ENCODE measurements at places on chromosomes 2 and 18.

DNA sequence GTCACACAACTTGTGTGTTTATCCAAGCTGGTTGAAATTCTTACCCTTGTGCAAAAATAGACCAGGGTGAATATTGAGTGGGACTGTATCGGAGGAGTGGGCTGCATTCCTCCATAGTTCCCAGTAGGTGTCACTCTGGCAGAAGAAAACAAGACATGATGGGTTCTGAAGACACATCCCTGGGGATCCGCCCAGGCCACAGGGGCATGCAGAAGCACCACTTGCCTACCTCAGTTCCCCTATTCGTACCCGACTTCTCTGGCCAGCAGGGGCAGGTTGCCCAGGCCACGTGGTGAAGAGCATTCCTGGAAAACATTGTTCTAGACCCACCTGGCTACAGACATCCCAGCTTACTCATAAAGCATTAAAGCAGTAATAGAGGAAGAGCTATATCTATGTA, 168.2 kb downstream of the FAM210A start:
- DNase-seq: no peak

DNA sequence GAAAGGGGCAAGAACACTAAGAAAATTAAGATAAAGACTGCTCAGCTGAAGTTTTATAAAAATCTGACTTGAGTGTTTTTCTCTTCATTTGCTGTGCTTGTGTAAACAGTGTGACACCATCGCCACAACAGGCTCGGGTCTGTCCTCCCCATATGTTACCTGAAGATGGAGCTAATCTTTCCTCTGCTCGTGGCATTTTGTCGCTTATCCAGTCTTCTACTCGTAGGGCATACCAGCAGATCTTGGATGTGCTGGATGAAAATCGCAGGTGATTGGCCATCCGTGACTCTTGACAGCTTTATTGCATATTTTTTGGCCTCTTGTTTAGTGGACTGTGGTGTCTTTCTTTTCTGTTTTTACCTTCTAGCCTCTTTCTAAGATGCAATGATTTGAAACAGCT, 22.1 kb downstream of the MFF start:
- DNase-seq: no peak

GRCh38 chr18:5237083-5237722, 40.1 kb upstream of the AKAIN1 start:
- no peak for DNase-seq

- DNase-seq: no peak
Observed at GRCh38 chr2:27915874-27916273, 25.3 kb downstream of the BABAM2 start.

DNA sequence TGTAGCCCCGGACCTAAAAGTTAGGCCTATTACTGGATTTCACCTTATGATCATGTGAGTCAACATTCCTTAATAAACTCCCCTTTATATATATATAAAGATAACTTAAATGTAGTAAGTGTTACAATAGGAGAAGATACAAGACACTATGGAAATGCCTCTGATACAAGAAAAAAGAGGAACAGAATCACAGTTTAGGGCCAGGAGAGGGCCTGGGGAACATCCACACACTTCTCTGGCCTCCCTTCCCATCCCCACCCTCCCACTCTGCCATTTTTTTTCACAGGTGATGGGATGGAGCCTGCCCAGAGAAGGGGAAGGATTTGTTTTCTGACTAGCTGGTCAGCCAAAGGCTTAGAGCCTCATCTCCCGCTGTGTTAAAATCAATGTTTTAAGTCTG, 6.4 kb downstream of the CDC42EP3 start:
- no peak for DNase-seq

DNA sequence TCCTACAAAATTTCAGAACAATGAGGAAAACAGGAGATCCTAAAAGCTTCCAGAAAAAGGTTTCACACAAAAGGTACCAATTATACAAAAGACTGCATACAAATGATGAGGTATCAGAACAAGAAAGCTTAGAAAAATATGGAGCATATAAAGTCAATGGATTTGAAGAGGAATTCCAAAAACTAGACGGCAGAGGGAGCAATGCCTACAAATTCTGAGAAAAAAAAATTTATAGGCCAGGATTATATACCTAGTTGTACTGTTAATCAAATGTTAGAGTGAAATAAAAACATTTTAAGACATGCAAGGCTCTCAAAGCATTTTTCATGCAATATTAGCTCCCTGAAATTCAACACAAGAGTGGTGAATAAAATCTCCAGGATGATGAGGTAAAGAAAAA, 106.2 kb downstream of the ZRANB3 start:
- DNase-seq: no peak

GRCh38 chr18:57428221-57429150, 6.7 kb upstream of the ONECUT2 start:
- DNase-seq: no peak

DNA sequence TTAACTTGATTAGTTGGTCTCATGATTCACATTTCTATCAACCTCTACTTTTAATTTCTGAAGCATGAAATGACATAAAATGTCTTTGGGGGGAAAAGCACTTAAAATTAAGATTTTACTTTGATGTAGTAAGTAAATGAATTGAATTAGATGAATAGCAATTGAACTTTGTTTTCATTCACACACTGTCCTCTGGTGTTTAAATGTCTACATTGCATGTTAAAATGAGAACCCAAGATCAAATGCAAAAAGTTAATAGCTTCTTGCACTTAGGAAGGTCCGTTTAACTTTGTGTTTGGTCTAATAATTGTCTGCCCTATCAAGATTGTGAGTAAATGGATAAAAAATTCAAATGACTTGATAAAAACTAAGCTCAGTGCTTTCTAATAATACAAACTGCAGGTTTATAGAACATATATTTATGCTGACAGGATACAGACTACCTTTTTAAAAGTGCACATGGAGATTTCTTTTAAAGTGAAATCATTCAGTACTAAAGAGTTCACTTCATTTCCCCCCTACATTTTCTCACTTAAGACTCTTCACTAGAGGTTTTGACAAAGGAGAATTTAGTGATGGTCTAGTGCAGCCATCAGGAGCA, 156.2 kb upstream of the NABP1 start:
- DNase-seq: no peak

DNA sequence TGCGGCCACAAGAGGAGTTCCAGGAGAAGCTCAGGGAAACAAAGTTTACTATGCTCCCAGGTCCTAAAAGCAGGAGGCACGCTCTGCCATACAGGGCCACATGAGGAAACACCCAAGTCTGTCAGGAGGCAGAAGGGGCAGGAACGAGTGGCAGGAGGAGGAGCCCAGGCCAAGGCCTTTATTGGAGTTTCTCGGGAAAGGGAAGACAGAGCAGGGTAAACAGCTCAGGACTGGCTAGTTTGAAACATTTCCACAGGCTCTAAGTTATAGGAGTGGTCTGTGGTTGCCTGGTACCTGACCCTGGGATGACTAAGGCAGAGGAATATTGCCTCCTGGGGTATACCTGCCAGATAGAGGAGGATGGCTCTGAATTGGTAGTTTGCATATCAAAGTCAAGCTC, 3.7 kb upstream of the ZNF638 start:
- no peak for DNase-seq

DNA sequence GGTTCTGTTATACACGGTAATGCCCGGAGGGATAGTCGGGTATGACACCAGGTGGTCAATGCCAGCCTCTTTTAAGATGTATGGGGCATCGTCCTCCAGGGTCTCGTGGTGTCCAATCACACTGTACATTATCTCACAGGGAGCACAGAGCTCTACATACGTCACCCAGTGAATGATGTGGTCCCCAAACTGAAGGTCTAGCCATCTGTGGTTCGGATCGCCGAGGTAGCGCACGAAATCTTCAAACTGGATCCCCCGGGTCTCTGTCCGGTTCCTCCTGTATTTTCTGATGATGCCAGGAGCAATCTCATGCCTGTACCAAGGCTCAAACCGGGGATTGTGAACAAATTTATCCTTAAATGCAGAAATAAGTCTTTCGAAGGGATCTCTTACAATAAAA, 24.1 kb downstream of the CHST10 start:
- no peak for DNase-seq

- DNase-seq: no peak
Observed at GRCh38 chr18:8174771-8175170, 434.5 kb upstream of the RAB12 start.

DNA sequence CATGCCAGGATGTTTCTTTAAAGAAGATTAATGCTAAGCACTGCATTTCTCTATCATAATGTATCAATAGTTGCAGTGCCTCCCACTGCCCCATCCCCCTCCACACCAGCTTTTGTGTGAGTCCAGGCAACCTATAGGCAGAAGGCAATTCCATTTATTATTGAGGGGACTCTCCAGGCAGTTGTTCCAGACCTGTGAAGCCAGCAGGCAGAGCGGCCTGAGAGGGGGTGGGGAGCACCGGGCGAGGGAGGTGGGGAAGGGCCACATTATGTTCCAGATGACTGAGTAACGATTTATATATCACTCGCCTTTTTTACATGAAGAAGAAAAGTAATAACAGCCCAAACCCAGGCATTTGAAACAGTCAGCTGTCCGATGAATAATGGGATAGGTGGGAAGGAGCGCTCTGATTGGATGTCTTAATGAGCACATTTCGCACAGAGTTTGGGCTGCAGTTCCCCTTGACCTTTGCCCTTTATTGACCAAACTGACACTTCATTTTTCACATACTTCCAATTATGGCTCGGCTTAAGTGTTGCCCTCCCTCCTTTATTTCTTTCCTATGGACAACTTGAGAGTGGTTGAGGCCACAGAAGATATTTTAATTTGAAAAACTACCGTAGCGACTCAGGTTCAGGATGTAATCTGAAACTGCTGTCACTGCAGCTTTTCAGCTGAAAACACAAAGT, 34.4 kb downstream of the MEIS1 start:
- DNase-seq: no peak

- no peak for DNase-seq
Observed at GRCh38 chr2:3595985-3596384, 1.1 kb downstream of the COLEC11 start.

DNA sequence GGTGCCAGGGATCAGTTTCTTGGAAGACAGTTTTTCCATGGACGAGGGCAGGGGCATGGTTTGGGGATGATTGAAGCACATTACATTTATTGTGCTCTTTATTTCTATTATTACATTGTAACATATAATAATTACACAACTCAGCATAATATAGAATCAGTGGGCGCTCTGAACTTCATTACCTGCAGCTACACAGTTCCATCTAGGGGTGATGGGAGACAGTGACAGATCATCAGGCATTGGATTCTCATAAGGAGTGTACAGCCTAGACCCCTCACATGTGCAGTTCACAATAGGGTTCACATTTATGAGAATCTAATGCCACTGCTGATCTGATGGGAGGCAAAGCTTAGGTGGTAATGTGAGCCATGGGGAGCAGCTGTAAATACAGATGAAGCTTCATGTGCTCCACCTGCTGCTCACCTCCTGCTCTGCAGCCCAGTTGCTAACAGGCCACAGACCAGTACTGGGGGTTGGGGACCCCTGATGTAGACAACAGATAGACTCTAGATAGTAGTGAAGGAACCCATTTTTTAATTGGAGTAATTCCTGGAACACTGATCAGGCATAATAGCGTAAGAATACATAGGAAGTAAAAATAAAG, 41.5 kb upstream of the MC4R start:
- no peak for DNase-seq

DNA sequence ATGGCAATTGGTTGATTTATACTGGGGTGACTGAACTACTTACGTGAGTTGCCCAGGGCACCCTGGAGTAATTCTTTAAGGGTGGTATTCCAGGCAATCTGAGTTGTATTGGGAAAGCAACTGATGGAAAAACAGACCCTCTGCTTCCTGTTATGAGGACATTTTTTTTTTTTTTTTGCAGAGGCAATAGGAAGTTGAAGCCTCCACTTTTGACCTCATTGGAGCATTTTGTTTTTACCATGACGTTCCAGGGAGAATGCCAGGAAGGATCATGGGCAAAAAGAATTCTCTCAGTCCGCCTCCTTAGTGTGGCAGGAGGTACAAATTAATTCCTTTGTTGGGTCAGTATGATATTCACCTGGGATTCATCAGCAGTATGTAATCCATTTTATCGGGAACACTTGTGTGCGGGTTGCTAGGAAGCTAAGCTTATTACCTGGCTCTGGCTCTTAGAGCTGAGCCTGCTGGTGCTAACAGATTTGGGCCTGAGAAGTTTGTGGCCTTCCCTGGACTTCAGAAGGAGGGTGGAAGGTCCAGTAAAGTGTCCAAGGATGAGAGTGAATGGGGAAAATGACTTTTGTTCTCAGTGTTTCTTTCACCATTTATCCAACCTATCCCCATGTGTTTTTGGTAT, 272.9 kb upstream of the EPAS1 start:
- DNase-seq: no peak

DNA sequence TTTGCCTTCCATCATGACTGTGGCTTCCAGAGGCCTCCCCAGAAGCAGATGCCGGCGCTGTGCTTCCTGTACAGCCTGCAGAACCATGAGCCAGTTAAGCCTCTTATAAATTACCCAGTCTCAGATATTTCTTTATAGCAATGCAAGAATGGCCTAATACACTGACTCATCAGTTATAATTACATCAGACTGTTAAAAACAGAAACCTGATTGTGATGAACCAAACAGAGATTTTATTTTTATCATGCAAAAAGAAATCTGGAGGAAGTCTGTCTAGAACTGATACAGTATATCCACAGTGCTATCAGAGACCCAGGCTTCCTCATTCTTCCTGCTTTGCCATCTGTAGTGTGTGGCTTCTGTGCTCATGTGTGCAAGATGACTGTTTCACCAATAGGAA, 93.4 kb upstream of the MEX3C start:
- DNase-seq: no peak

DNA sequence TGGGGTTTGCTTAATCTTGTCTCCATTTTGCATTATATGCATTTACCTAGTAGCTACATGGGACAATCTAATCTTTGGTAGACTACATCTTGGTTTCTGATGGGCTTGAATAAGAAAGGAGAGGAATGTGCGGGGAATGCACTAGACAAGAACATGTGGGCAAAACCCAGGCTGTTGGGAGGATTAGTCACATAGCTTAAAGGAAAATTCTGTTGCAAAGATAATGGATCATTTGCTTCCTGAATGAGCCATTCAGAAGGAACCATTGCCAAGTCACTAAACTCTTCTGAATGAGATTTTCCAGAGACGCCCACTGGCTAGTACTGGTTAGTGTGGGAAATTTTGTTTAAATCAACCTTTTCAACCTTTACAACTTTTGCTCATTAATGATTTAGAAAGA, 84.8 kb downstream of the OSBPL6 start:
- DNase-seq: no peak

- DNase-seq: no peak
Observed at GRCh38 chr2:233444501-233444900, 90.2 kb downstream of the DGKD start.

DNA sequence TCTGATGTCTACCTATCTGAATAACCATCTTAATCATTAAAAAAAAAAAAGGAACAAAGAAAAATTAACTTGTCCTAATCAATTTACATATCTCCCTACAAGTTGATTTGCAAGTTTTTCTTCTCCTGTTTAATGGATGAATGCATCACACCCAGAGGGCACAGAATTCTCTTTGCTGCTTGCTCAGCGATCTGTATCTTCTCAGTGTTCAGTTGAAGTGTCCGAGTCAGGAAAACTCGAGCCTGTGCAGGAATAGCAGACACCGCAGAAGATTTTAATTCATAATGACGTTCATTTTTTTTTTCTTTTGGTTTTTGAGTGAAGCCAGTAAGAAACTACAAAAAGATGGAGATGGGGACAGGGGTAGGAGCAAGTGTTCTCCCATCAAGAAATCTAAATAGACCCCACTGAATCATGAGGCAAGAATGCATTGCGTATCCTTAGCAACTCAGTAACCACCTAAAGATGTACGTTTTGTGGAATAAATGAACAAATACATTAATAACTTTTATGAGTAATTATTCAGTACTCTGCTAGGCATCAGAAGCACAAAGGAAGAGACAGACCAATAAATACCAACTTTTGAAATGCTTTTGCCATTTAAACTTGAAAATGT, 675.5 kb downstream of the LRP1B start:
- no peak for DNase-seq
